ENCODE measurements at places on chromosomes 12 and 14.
A peak's percentile ranks its signal among the peaks of the same experiment; 100 is the strongest.

GRCh38 chr14:92651106-92651757 lies 97.2 kb downstream of the LGMN start:
- no peak for DNase-seq

GRCh38 chr12:44847888-44848702 lies 28.0 kb downstream of the NELL2 start:
- DNase-seq: no peak

GRCh38 chr12:79664518-79664917 lies 26.2 kb downstream of the PAWR start:
- no peak for DNase-seq

GRCh38 chr14:79661752-79662151 lies 549.6 kb downstream of the DIO2 start:
- DNase-seq: no peak

GRCh38 chr14:77076113-77076631 lies 21.9 kb upstream of the CIPC start:
- DNase-seq: no peak

DNA sequence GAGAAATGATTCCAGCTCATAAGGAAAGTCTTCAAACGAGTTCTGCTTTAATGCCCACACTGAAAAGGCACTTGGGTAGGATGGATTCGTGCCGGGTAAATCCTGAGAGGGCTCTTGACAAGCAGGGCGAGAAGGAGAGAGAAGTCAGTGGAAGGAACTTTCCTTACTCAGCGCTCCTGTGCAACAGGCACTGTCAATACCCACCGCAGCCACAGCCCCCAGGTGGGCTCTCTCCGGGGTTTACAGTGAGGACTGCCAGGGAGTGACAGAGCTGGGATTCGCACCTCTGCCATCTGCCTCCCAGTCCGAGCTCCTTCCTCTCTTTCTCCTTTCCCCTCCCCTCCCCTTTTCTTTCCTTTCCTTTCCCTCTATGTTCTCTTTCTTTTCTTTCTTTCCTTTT lies 118.7 kb downstream of the BEGAIN start:
- no peak for DNase-seq

DNA sequence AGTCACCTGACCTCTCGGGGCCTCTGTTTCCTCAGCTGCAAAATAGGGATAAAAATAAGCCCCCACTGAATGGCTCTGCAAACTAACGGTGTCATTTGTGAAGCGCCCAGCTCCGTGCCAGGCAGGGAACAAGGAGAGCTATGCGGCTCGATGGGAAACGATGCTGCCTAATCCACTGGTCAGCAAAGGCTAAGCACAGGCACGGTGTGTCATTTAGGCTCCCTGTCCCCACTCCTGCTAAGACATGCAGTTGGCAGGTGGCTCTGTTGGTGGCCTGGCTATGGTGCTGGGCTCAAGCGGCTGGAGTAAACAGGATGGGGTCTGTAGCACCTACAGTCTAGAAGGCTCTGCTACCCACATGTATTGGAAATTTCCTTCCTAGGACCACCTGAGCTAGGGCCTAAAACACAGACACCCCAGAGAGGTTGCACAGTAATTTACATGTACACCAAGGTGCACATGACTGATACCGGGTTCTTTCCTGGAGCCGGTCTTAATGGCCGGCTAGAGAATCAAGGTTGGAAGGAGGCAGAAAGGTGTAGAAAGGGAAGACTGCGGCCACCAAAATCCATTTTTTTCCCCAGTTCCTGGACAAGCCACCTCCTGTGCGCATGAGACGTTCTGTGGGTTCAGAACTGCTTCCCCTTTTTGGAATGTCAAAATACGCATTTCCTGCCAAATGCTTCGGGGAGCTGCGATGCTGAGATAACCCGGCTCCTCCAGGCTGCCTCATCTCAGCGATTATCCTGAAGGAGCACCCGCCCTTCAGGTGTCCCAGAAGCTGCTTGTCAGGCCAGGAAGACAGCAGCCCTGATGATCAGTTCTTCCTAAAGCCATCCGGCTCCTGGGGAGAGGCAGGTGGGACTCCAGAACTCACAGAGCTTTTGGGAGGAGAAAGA lies 1.0 kb downstream of the CACNA2D4 start:
- DNase-seq: no peak

- DNase-seq: no peak
Measured at GRCh38 chr14:95901054-95901453, 24.4 kb downstream of the TUNAR start.

GRCh38 chr14:94974893-94975292 lies 182.4 kb downstream of the DICER1 start:
- no peak for DNase-seq

DNA sequence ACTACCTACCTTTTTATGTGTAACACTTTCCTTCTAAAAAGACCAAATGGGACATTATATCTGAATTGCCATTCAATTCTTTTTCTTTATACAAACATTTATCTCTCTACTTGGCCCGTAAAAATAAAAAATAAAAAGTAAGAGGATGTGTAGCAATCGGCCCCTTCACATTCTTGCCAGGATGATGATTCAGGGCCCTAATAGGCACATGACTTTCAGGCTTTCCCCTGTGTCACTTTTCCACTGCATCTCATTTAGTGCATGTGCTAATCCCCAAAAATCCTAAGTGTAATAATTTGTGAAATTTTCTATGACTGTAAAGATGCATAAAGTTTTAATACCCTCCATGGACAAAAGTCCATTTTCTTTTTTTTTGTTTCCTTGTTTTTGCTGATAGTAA lies 23.0 kb upstream of the ATP2B1 start:
- no peak for DNase-seq

GRCh38 chr14:65015391-65015790 lies 28.7 kb downstream of the FNTB start:
- DNase-seq: no peak

GRCh38 chr12:102439426-102440405 lies 40.6 kb downstream of the IGF1 start:
- DNase-seq: no peak

GRCh38 chr14:95609398-95609990 lies 74.6 kb downstream of the GLRX5 start:
- no peak for DNase-seq

- no peak for DNase-seq
Measured at GRCh38 chr14:45144658-45145057, 8.9 kb downstream of the FANCM start.

GRCh38 chr14:22070119-22070982 lies 396.7 kb upstream of the OR4E1 start:
- DNase-seq: no peak

DNA sequence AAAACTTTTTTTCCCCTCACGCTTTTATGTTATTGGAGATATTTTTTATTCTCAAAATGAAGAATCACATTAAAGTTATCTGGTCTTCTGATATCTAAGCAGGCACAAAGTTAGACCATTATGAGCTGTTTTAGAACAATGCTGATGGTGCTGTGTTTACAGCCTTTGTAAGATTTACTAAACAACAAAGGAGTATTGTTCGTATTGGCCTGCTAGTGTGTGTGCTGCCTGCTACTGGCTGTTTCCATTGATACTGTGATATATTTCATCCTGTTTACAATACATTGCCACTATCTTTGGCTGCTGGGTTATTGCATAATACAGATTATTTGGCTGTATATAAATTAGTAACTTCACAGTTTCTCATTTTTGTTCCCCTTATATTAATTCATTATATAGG lies 220.8 kb downstream of the ITPR2 start:
- DNase-seq: no peak

- no peak for DNase-seq
Measured at GRCh38 chr14:104852280-104852663, 12.8 kb upstream of the CEP170B start.

DNA sequence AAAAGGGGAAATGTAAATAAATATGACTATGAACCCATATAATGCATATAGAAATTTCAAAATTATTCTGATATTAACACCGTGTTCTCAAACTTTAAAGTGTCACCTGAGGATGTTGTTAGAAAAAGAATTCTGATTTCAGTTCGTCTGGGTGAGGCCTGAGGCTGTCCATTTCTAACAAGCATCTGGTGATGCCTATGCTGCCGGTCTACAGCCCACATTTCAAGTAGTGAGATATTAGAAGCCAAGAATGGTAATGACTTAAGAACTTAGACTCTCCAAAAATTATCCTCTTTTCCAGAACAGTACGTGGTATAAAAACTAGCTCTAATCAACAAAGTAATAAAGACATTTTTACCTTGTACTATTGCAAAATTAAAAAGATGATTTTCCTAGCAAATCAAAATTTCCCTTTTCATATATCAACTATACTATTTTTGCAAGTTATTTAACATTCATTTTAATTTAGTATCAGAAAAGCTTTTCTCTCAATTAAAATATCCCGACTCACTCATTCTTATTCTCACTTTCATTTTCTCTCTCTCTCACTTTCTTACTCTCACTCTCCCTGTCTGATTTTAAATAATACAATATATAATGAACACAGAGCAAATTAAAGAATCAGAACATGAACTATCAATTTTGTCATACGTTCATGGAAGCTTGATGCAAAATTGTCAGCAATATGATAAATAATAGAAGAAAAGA lies 35.0 kb downstream of the PIK3C2G start:
- DNase-seq: no peak

DNA sequence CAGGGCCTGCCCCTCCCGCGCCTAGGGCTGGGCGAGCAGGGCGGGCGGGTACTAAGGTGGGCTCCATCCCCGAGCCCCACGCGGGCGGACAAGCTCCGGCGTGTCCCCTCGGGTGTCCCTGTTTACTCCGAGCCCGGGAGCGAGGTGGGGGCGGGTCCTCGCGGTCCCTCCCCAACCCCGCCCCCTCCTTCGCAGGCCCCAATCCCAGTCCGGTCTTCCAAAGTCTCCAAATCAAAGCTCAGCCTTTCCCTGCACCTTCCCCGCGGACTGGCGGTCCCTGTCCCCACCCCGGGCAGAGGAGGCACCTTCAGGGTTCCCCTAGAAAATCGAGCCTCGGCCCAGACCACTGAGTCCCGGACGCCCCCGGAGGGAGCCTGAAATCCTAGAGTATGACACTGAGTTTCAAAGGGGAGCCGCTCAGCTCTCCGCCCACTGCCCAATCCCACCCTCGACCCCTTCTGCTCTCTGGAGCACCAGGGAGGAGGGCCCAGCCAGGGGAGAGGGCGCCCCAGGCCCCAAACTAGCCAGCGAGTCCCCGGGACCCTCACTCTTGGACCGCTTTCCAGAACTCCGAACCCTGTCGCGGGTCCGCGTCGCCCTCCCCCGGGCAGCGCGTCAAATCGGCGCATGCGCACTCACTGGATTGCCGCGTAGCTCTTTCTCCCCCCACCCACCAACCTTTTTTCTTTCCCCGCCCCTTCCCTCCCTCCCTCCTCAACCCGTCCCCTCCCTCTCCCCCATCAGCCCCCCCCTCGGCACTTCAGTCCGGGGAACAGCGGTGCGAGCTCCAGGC lies at the start of gene LRP1:
LRP1 (plus strand) TSS at position 758 of the 793 bp plus-strand sequence. CDS start 482 bp downstream, outside the sequence.
- DNase-seq: peak; percentile 75

- peak; percentile 86 for DNase-seq
Measured at GRCh38 chr12:117190210-117190781, at the start of gene FBXO21. TSS of gene FBXO21 (minus strand) at chr12:117190470. CDS start at chr12:117190456, 14 bp downstream.

DNA sequence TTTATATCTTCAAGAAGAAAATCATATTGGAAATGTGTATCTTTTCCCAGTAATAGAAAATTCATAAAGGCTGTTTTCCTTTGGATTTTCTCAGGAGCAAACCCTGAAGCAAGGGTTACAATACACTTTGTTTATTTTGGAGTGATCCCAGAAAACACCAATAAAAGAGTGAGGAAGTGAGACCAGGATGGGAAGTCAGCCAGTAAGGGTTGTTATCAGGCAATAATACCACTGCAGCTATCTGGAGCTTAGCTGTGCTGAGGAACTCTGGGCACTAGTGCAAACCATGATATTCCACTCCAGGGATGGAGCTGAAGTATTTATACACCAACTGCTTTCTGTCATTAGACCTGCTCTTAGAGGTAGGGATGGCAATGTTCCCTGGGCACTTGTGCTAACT lies 1002.3 kb downstream of the FLRT2 start:
- no peak for DNase-seq

- DNase-seq: no peak
Measured at GRCh38 chr14:56102941-56103340, 15.3 kb upstream of the PELI2 start.

DNA sequence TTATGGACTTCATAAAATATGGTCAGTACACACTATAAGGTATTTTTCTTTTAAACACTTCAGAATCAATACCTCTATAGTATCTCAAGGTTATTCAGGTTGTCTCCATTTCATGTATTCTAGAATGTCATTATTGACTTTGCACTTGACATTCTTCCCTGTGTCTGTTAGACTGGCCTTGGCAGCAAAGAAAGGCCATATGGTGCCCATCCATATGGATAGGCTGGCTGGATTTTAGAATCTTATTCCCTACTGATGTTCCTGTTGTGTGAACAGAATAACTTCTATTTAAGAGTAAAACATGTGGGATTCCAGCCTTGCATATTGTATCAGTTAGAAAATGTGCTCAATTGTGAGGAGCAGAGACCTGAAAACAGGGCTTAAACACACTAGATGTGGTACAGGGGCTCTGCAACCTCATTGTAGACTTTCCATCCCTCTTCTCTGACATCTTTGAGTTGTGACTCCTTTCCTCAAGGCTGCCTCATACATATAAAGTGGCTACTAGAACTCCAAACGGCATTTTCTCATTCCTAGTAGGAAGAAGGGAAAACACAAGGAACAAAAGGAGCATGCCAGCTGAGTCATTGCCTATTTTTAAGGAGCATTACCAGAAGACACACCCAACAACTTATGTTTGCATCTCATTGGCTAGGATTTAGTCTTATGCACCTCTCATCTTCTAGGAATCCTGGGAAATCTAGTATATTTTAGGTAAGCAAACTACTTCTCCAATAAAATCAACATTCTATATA lies 221.2 kb upstream of the TMPO start:
- DNase-seq: no peak

GRCh38 chr12:27272373-27273028 lies 28.4 kb downstream of the STK38L start:
- no peak for DNase-seq

GRCh38 chr12:121255433-121255832 lies 41.1 kb downstream of the CAMKK2 start:
- no peak for DNase-seq

DNA sequence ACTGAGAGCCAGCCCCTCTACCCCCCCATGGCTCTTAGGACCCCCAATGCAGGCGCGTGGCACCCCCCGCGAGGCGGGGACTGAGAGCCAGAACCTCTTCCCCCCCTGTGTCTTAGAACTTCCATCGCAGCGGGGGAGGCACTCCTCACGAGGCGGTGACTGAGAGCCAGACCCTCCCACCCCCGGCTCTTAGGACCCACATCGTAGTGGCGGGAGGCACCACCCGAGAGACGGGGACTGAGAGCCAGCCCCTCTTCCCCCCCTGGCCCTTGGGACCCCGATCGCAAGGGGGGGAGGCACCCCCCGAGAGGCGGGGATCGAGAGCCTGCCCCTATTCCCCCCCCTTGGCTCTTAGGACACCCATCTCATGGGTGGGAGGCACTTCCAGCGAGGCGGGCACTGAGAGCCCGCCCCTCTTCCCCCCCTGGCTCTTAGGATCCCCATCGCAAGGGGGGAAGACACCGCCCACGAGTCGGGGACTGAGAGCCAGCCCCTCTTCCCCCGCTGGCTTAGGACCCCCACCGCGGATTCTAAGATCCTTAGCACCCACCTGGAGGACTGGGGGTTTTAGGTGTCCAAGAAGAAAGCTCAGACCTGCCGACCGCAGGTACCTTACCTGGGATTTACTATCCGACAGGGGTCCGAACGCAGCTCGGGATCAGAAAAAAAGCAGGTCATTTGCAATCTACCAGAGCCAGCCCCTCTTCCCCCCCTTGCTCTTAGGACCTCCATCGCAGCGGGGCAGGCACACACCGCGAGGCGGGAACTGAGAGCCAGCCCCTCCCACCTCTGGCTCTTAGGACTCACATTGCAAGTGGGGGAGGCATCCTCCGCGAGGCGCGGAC lies 44.9 kb downstream of the DDX11 start:
- peak; percentile 14 for DNase-seq

All from nucleus accumbens (tissue), 56 donors.